Liver (tissue), 10 donors: ENCODE measurements at places on chromosomes 13 and 19.

DNA sequence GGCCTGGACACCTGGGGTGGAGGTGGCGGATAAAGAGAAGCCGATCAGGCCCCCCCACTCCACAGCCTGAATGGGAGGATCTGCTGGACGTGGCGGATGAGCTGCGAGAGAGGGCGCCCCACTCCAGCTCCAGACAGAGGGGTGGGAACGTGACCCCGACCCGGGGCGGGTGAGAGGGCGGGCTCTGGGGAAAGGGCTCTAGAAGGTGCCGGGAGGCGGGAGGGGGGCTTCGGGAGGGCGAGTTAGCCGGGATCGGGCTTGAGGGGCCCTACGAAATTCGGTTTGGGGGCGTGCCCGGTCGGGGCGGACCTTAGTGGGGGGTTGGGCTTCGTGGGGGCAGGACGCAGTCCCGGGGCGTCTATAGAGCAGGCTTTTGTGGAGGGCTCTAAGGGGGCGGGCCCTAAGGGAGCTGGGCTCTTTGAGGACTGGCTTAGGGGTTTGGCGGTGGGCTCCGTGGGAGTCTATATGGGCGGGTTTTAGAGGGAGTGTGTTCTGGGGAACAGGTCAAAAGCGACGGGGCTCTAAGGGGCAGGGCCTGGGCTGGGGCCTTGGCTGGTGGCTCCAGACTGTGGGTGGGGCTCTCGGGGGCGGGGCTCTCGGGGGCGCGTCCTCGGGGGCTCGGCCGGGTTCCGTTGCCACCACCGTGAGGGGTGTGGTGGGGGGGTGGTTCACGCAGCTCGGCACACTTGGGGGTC lies 4.1 kb upstream of the NANOS3 start:
- no peak for DNase-seq

- no peak for DNase-seq
Observed at GRCh38 chr13:28622286-28622685, 36.6 kb upstream of the POMP start.

- peak; percentile 63 for DNase-seq
Observed at GRCh38 chr19:2207991-2208860, 27.9 kb downstream of the PLEKHJ1 start.

DNA sequence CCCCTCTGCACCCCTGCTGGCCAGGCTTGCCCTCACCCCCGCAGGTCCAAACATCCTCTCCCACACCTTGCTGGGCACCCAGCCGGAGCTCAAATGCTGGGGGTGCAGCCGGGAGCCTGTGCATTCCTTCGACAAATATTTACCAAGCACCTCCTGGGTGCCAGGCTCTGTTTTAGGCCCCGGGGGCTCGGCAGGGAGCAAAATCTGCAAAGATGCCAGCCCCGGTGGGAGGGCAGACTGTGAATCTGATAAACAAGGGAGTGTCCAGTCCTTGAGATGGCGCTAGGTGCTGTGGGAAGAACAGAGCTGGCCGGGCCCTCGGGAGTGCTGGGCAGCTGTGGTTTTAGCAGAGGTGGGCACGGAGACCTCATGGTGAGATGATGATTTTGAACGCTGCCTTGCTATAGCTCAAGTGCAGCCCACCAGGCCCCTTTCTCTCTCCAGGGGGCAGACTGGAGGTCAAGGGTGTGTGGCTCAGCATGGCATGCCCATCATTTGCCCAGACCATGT lies 10.6 kb downstream of the NFIX start:
- no peak for DNase-seq

DNA sequence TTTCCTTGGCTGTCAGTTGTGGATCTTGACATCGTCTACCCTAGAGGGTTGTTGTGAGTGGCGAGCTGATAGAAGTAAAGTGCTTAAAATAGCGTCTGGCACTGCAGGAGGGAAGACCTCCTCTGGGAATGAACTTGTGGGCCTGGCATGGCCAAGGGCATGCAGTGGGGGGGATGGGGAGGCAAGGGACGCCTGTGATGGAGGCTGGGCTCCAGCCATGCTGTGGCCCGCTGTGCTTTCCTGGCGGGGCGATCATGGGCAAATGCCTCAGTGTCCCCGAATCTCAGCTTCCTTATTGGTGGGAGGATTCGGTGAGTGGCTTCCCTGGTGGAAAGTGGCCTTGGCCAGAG lies 10.7 kb downstream of the CARM1 start:
- no peak for DNase-seq

GRCh38 chr13:59441596-59442280 lies 722.0 kb downstream of the DIAPH3 start:
- DNase-seq = no peak

DNA sequence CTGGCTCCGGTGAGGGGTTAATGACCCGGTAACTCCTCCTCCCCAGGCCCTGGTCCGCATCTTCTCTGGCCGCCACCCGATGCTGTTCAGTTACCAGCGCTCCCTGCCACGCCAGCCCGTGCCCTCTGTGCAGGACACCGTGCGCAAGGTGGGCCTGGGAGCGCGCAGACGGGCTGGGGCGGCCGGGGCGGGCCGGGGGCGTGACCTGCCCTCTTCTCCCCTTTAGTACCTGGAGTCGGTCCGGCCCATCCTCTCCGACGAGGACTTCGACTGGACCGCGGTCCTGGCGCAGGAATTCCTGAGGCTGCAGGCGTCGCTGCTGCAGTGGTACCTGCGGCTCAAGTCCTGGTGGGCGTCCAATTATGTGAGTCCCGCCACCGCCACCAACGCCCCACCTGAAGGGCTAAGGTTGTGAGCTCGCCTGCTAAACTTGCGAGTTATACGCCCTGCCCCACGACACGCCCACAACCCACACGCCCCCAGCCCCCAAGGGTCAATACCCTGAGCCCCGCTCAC lies 10.4 kb downstream of the CPT1C start:
- DNase-seq = no peak

- no peak for DNase-seq
Observed at GRCh38 chr13:56850852-56851251, 289.9 kb upstream of the PRR20A start.

DNA sequence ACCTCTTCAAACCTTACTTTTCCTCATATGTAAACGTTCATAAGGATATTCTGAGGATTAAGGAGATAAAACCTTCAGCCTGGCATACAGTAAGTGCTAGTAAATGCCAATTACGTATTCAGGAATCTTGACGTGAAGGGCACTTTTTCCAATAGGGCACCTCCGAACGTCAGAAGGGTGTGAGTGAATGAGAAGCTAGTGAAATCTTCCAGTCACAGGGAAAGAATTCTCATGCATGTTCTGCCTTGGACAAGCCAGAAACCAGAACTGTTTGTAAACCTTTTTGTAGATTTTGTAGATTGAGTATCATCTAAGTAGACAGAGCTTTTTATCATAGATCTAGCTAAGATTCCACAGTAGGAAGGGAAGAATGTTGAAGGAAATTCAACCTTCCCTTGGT lies 16.5 kb downstream of the DGKH start:
- DNase-seq = no peak

- peak; percentile 88 for DNase-seq
Observed at GRCh38 chr19:48489608-48490216, 20.5 kb downstream of the CYTH2 start.

DNA sequence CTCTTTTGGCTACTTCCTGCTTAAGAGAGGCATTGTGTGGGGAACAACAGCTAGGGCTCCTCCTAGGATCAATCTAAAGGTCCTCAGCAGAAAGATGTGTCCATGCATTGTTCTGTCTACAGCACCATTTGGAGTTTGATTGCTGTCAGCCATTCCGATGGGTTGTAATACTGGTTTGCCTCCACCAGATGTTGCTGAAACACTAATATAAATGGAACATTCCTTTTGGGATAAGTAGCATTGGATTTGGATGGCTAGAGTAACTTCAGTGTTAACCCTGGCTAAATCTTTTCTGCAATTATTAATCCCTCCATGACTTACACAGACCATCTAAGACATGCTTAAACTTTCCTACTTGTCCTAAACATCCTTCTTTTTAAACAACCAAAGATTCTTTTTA lies 104.2 kb downstream of the TDRD3 start:
- DNase-seq = no peak

DNA sequence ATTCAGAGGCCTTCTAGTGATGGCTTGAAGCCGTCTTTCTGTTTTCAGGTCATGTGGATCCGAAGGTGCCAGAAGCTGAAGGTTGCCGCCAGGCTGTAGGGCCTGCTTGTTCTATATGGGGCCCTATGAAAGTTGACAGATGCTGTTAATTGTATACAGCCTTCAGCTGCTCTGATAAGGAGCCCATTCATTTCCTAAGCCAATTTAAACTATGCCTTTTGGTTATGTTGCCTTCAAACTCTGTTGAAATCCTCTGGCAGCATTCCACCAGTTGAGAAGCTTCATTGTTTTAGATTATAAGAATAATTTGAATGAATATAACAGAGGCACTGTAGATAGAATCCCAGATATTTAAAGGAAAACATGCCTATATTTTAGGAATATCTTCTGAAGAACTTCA lies 34.4 kb downstream of the RAP2A start:
- no peak for DNase-seq

DNA sequence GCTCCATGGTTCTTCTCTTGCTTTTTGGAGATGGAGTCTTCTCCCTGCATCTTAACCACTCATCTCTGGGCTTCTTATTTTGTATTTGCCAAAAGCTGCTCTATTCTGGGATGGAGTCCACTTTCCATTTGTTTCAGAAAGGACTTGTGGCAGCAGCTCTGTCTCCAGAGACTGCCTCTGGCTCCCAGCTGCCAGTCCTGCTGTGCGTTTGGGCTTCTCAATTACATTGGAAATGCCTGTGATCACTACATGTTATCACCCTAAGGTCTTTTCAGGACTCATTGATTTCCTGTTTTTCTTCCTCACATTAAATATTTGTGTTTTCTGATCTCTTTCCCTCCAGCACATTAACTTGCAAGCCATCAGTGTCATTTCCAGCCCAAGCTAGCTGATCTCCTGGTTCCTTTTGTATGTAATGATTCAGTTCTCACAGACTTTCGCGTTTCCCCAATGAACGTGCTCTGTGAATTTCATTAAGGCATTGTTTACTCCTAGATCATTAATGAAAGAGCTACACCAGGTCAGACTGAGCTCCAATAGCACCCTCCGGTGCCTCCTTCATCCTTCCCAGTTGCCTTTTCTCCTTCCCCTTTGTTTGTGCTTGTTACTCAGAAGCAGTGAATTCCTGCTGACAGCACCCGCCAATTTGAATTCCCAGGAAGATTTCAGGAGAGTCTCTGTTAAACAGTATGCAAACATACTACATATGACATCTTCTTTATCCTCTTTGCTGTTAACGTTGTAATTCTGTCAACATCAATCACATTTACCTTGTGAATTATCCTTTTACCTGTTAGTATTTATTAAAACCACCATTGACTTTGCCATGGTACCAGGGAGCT lies 3.0 kb downstream of the CBY2 start:
- no peak for DNase-seq

- DNase-seq = no peak
Observed at GRCh38 chr13:91546900-91547299, 148.5 kb downstream of the GPC5 start.

GRCh38 chr13:78598116-78598781 lies 5.1 kb downstream of the POU4F1 start:
- DNase-seq = no peak

GRCh38 chr13:110885966-110886869 lies 28.7 kb downstream of the ANKRD10 start:
- DNase-seq = no peak

GRCh38 chr13:71156550-71156949 lies 710.5 kb downstream of the DACH1 start:
- no peak for DNase-seq

- DNase-seq = no peak
Observed at GRCh38 chr13:97692628-97693027, 258.7 kb downstream of the RAP2A start.

DNA sequence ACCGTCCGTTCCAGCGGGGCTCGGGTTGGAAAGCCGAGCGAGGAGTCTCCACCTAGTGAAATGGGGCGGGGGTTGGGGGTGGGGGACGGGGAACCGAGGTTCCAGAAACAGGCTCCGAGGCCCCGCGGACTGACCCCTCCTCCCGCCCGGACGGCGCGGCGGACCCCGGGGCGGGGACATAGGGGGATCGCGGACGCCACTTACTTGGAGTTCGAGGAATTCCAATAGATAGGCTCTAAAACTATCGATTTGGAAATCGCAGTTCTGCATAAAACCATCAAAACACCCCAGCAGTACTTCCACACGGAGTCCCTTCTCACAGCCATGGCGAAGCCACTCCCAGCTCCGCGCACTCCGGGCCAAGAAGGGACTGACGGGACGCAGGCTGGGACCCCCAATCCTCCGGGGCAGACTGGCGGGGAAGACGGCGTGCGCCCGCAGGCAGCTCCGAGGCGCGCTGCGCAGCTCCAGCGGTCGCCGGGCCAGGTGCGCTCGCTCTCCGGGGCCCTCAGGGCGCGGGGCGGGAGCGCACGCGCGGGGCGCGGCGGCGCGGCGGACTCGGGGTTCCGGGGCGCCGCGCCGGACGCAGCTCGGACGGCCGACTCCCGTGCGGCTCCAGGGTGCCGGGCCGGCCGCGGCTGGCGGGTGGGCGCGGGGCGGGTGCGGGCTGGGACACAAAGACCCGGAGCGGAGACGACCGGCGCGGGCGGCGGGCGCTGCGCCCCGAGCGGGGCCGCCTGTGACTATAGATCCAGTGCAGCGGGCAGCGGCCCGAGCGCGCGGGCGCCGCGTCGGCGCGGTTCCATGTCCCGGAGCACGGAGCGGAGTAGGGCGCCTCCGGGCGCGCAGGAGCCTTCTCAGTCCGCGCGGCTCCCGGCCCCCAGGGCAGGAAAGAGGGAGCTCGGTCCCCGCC lies 567 bp downstream of the EFNB2 start:
- no peak for DNase-seq

GRCh38 chr19:13978351-13979243 lies 26.3 kb downstream of the DCAF15 start:
- peak; percentile 72 for DNase-seq

DNA sequence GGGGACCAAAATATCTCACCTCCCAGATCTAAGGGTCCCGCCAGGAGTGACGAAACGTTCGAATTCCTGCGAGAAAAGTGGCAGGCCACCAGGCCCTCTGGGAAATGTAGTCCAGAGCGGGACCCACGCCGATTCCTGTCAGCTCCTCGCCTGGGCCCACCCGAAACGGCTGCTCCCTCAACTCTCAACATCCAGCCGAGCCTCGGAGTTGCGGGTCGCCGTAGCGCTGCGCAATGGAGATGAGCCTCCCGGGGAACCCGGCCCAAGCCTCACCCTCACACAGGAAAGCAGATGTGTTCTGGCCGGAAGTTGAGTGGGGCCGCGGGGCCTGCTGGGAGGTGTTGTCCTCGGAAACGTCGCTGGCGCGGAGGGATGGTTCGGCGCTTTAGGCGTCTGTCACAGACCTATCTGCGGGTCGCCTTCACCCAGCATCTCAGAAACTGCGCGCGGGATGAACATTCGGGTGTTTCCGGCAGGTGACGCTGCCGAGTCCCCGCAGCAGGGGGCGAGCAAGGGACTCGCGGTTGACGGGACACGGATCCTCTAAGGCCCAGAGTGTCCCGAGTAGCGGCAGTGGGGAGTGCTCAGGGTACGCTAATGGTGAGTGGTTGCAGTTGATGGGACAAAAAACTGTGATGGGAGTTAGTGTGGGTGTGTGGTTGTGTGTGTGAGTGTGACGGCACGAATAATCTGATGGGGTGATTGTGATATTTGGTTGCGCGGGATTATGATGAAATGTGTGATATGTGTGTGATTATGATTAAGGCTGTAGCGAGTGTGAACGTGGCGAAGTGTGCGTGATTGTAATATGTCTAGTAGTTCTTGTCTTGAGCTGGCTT lies at the start of the genes ZNF568 and ZNF829:
Gene ZNF568, plus strand, starts transcription at position 341 of the 839 bp plus-strand sequence. CDS start 6,439 bp downstream, outside the sequence.
Gene ZNF829, minus strand, starts transcription at position 300 of the 839 bp plus-strand sequence. CDS start 1,124 bp downstream, outside the sequence.
- peak; percentile 86 for DNase-seq
